Activated T-cell treated with anti-CD3 and anti-CD28 coated beads, Interleukin-2, amount 50 U/mL, for 72 hours (primary cell): ENCODE measurements at places on chromosomes 2 and 18.

- DNase-seq = no peak
Observed at GRCh38 chr2:202112041-202112440, 39.0 kb downstream of the KIAA2012 start.

- DNase-seq = no peak
Observed at GRCh38 chr2:96565111-96565510, 28.6 kb downstream of the ARID5A start.

DNA sequence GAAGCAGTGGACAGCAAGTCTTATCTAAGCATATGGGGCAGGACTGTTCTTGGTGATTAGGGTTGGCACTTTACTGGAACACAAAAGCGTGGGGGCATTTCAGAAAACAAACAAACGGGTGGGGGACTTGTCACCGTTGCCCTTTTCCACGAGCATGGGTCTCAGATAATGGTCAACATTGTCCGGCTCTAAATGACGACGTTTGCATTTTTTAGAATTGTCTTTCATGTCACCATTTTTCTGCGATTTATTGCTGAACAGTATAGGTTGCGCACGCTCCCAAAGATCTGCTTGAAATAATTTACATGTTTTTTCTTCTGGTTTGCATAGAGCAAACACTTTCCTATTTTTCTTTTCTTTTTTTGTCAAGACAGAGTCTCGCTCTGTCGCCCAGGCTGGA lies 46.6 kb upstream of the TBC1D8 start:
- no peak for DNase-seq

DNA sequence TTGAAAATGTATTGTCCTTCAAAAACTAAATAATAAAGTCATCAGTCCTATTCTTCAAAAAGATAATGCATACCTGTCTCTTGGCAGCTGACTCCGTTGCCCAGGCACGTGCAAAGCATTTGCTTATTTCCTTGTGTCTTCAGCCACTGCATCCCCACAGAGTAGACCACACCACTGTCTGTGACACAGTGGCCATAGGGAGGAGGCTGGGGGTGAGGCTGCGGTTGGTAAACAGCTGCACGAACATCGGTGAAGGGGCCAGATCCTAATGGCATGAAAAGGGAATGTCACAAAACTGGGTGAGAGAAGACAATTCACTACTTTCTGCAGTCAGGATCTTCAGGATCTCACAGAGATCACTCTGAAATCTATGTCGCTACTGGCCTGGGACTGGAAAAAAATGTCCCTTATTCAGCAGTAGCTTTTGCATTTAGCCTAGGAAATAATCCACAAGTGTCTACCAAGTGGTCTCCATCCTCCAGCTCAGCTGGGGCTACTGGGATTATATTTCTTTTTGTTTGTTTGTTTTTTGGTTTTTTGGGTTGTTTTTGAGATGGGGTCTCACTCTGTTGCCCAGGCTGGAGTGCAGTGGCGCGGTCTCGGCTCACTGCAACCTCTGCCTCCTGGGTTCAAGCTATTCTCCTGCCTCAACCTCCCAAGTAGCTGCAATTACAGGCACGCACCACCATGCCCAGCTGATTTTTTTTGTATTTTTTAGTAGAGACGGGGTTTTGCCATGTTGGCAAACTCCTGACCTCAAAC lies 10.7 kb downstream of the FN1 start:
- DNase-seq = no peak

DNA sequence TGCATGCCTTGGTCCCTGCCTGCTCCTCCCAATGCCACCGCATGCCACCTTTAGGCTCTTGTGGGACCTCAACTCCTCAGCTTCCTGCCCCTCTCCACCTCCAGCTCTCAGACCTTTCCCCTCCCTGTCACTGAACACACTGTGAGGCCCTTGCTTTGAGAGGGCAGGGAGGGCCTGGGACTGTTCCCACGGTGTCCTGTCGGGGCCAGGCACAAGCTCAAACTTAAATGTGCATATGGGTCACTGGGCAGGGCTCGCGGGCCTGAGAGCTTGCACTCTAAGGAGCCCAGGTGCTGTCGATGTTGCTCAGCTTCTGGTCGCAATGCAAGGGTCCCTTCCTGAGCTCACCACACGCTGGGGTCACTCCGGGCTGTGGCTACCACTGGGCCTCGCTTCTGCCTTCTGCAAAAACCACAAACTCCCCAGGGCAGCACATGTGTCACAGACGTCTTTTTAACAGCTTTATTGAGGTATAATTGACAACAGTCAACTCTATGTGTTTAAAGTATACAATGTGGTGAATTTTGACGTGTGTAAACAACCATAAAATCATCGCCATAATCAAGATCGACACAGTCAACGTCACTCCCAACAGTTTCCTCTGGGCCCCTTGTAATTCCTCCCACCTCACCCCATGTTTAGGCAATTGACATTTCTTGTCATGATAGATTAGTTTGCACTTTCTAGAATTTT lies 11.9 kb upstream of the B3GNT7 start:
- DNase-seq = no peak

DNA sequence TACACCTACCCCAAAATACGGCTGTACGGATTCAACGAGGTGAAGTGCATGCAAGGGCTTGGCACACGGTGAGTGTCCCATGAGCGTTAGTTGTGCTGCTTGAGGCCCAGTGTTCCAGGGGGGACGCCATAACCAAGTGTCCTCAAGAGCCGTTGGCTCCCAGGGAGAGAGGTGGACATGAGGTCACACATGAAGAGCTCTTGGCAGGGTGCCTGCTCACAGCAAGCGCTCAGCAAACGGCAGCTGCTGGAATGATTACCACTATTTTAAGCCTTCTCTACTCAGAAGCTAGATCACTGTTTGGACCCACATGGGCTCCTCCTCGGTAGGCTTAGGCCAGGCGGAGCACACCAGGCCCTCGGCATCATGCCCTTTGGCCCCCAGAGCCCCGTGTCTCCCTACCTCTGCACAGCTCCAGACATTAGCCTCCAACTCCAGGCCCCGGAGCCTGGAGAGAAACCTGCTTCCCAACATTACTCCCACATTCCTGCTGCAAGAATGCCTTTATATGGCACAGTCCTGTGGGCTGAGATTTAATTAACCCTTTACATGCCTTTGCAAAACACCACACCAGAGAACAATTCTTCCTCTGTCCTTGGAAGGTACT lies 68.4 kb upstream of the PPP1CB start:
- DNase-seq = no peak

- DNase-seq = no peak
Observed at GRCh38 chr2:113755035-113755834, 1.2 kb downstream of the SLC35F5 start.
